ENCODE measurements at places on chromosomes 13 and 19.

GRCh38 chr19:55529636-55530234 lies 7.2 kb downstream of the SBK2 start:
- DNase-seq: no peak

DNA sequence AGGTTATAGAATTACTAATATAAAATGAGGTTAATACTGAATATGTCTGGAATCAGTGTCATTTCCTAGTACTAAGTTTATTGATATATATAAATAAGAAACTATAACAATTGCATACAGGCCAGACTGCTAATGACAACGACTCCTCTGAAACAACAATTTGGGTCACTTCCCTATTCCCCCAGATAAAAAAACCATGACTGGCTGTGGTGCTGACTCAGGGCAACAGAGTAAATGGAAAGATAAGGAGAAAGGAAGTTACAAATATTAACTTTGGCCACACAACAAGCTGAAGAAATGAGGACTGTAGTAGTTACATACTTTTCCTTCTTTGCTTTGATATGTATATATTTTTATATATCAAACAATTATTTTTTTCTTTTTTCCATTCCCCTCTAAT lies 263.7 kb upstream of the PCDH9 start:
- no peak for DNase-seq

DNA sequence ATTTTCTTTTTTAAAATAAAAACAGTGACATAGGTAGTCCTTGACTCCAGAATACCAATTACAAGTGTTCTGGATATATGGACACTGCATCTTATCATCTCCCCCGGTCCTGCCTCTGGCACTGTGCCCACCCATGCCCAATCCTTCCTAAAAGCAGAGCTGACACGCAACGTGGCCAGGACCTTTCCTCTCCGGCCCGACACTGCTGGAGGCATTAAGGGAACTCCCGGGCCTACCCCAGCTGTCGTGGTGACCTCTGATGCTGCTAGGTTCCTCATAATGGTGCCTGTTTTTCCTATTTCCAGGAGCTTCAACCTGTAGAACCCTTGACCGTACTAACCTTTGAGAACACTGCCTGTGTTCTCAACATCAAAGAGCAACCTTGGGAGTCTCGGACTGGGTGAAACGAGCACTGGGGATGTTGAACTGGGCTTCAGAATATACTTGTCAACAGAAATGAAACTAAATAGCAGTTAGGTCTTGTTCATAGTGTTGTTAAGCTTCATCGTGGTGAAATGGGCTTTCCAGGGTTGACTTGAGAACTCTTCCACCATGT lies 13.9 kb upstream of the RNF113B start:
- no peak for DNase-seq

GRCh38 chr19:42584466-42584865 lies 10.3 kb downstream of the CEACAM8 start:
- no peak for DNase-seq

DNA sequence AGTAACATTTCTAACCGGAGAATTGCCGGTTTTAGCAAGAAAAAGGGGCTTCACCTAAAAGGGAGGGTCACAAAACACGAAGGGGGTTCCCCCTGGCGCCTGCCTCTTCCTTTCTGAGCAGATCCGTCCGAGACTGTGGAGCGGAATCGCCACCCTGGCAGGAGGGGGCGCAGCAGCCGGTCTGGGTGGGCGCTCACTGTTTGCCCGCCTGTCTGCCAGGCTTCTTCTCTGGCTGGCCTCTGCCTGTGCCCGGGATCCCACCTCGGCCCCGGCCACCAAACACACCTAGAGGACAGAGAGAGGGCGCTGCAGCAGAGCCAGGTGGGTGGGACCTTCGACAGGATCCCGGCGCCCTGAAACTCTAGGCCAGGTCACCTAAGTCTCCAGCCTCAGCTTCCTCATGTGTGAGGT lies 15.6 kb downstream of the LSM4 start:
- no peak for DNase-seq

DNA sequence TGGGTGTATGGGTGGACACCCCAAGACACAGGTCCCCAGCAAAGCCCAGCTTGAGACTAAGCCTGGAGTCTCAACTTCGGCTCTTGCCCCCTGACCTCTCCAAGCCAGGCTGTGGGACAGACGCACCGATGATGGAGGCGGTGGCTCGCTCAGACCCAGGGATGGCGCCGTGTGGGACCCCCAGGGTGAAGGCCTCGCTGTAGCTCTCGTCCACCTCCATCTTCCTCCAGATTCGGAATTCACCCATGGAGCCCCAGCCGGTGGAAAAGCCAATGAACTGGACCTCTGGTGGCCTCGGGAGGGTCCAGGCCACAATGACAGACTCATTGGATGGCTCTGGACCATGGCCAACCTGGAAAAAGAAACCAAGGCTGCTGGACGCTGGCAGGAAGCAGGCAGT lies 39.1 kb downstream of the F2RL3 start:
- DNase-seq: no peak

- no peak for DNase-seq
These were observed 19.9 kb upstream of the TINCR start for GRCh38 chr19:5587661-5588060.

GRCh38 chr13:89393758-89394304 lies 1722.7 kb downstream of the SLITRK5 start:
- peak; percentile 86 for DNase-seq

DNA sequence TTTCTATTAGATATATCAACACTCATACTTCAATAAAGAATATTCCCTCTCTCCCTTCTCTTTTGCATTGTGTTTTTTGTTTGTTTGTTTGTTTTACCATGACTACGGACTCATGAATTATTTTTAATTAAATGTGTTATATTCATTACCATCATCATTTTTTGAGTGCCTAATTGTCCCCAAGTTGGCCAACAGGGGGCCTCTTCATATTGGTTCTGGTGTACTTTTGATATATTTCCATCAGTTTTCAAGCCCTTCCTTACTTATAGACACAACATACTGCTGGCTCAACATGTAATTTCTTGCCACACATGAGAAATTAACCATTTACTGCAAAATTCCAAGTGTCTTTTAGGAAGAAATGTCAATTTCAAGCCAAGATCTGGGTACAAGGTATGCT lies 54.5 kb upstream of the GPC6 start:
- no peak for DNase-seq

- DNase-seq: no peak
These were observed 2.8 kb upstream of the NLRP12 start for GRCh38 chr19:53826876-53827275.

- DNase-seq: no peak
These were observed 1.3 kb downstream of the SHISA7 start for GRCh38 chr19:55441692-55442321.

DNA sequence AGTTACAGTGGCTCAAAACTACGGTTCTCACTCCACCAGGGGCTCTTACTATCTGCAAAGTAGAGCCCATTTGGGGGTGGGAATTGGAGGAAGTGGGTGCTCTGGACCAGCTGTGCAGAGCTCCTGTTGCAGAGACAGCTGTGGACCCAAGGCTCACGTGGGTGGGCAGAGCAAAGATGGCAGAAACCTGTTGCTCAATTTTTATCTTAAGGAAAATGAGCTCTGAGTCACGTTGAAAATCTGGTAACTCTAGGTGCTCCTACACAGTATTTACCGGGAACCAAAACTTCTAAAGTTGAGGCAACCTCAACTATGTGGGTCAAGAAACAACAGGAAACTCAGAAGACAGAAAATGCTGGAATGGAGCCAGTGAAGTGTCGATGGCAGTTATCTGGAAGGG lies 30.2 kb upstream of the SLC15A1 start:
- no peak for DNase-seq

- DNase-seq: peak; percentile 55
These were observed 1.1 kb upstream of the MYBPC2 start for GRCh38 chr19:50431343-50432220.
